ENCODE measurements at places on chromosomes 7 and 10. TPM values are rescaled to one million over a fixed set of nuclear protein-coding genes. Genes with fewer than 3 reads are reported as not detected.

- no peak for DNase-seq
Observed at GRCh38 chr10:93096901-93097300, 23.2 kb downstream of the CYP26A1 start.

GRCh38 chr7:69166979-69167516 is 431.2 kb upstream of the AUTS2 start:
- no peak for DNase-seq

DNA sequence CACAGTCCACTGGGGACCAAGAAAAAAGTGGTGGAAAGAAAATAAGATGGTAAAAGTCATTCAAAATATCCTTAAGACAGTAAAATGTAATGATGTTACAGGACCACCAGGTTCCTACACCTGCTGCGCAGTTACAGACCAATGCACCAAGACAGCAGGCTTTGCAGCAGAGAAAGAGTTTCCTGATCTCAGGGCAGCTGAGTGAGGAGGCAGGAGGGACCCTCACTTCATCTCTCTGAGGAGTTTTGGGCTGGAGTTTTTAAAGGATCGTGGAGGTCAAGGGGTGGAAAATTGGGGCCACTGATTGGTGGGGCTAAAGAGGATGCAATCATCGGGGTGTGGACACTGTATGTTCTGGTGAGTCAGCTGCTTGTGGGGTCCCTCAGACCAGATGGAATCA is 100.0 kb downstream of the BMS1 start:
- DNase-seq, result no peak

DNA sequence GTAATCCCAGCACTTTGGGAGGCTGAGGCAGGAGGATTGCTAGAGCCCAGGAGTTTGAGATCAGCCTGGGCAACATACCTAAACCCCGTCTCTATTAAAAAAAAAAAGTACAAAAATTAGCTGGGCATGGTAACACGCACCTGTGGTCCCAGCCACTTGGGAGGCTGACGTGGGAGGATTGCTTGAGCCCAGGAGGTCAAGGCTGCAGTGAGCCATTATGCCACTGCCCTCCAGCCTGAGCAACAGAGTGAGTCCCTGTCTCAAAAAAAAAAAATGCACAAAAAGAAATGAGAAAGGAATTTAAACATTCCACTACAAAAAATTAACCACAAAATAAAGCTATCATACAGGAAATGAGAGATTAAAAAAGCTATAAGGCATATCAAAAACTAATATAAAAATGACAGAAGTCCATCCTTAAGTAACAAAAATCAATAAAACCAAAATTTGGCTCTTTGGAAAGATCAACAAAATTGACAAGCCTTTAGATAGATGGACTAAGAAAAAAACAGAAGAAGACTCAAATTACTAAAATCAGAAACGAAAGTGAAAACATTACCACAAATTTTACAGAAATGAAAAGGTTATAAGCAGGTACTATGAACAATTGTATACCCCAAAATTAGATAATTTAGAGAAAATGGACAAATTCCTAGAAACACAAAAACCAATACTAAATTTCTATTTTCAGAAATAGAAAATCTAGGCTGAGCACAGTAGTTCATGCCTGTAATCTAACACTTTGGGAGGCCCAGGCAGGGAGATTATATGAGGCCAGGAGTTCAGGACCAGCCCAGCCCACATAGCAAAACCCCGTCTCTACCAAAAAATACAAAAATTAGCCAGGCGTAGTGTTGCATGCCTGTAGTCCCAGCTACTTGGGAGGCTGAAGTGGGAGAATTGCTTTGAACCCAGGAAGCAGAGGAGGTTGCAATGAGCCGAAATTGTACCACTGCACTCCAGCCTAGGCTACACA is 42.4 kb upstream of the NANOS1 start:
- no peak for DNase-seq

DNA sequence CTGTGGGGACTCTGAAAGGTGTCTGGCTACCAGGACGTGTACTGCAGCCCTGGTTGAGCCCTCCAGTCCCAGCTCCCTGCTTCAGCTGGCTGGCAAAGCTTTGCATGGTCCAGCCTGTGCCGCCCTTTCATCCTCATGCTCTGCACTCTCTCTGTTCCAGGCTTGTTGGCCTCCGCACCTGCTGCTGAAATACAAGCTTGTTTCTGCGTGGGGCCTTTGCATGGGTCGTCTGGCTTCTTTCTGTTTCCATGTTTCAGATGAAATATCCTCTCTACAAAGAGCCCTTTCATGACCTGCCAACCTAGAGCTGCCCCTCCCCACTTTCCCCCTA is 45.9 kb downstream of the TSPAN15 start:
- DNase-seq, result no peak

DNA sequence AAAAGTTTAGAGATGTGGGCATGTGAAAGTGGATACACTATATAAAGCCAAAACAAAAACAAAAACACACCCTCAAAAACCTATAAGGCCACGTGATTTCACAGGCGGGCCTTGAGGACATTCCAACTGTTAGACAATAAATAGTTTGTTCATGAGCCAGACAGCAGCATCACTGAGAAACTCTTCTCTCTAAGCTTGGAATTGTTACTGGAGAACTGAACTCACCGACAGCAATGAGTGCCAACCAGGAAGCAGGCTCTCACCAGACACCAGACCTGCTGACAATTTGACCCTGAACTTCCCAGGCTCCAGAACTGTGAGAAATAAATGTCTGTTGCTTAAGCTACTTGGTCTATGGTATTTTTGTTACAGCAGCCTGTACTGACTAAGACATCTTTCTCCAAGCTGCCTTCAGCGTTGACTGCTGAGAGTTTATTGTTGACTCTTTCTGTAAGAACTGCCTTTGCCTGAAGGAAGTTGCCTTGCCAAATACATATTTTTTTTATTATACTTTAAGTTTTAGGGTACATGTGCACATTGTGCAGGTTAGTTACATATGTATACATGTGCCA is 107.5 kb downstream of the EPDR1 start:
- DNase-seq, result no peak

DNA sequence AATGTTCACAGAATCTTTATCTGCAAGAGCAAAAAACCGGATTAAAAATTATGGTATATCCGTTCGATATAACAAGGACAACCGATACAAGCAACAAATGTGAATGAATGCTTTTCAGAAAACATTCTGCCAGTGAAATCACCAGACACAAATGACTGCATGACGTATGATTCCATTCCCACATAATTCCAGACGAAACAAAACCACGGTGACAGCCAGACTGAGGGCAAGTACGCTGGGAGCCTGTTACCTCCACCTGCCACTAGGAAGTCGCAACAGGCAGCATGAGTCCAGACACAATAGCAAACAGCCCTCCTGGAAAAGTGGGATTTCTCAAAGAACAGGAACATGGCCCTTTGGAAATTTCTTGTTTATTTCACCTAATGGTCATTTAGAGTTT is 41.7 kb downstream of the MAD1L1 start:
- DNase-seq, result no peak

DNA sequence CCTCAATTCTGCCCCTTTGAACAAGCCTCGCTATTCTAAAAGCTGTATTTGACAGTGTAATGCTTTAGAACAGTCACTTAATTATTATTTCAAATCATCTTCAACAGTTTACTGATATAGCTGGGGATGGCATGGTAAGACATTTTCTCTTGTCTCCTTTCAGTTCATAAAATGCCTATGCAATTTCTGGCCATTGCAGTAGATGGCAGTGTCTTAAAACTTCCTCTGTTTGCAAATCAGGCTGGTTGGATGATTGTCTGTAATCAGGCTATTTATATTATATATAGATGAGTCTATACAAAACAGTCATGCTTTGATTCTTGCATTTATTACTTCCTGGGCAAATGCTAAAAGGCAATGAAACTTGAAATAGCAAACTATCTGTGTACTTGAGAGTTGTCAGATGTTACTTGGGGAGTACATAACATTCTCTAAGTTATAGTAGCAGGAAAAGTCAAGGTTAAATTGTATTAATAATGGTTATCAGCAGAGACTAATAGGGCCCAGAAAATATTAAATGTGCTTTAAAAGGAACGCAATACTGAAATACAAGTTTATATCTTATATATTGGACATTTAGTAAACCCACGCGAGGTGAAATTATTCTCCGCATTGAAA is 55.5 kb upstream of the LHFPL3 start:
- DNase-seq, result peak; percentile 36

DNA sequence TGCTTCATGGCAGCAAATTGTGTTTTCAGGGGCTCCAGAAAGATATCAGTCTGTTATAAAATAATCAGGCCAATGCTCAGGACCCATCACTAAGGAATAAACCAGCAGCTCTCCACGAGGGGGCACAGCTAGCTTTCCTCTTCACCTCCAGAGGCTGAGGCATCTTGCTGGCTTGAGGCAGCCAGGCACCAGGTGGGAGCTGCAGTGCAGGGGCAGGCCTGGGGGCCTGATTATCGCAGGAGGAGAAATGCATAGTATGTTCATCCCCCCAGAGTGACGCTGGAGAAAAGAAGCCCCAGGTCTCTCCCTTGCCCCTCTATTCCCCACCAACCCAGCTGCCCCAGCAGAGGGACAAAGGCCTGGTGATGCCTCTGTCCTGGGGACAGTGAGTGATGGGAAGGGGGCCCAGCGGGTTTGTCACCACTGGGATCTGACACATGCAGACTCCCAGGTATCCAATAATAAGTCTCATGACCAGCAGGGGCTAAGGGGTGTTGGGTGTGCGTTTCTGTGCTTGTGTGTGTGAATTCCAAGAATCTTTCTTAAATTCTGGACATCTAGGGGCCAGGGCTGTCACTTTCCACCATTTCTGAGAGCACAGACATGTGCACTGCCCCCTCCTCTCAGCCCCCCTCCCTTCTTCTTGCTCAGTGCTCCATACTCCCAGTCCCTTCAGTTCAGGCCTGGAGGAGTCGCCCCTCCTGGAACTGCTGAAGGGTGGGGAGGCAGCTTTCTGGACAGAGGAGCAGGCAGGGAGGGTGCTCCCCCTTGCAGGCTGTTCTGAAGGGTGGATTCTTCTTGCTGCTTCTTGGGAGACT is 128.1 kb upstream of the FAM20C start:
- DNase-seq, result peak; percentile 18

DNA sequence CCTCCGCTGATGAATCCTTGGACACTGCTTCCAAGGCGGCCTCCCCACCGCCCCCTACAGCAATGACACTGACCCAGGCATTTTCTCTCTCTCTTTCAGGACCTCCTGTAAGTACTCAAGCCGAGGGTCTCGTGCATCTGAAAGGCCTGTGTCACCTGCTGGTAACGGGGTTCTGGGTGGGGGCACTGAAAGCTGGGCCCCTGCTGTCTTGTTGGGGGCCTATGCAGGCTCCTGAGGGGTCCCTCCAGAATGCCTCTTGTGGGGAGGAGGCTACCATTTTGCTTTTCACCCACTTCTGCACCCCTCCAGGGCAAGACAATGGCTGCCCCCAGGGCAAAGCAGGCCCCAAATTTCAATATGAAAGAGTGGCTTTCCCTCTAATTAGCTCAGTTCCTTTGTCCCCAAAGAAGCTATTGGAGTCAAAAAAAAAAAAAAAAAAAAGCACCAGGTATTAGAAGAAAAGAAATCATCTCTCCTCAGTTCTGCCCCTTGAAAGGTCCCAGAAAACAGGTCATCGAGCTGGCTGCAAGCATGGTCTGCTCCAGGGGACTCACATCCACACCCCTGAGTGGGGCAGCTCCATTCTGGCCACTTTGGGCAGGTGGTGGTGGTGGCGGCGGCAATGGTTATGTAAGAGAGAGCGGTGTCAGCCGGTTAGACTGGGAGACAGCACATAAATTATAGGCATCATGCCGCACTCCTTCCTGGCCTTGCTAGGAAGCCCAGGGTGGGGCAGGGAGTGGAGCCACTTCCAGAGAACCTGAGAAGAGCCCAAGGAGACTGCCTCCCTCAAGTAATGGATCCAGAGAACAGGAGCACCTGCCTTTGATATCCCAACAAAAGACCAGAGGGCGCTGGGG is 66.2 kb downstream of the COL13A1 start:
- DNase-seq, result no peak

DNA sequence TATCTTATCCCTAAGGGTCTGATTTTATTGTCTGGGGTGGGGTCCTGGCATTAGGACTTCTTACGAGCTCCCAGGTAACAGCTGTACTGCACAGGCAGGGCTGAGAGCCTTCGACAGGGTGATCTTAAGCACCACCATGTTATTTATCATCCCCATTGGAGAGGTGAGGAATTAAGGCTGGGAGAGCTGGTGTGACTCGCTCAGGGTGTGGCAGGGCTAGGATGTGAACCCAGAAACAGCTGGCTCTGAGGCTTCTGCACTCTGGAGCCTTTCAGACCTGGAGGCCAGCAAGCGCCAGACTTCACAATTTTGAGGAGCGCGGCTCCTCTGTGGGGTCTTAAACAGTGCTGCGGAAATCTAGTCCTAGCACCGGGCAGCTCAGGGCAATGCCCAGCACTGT is 27.4 kb upstream of the NDST2 start:
- no peak for DNase-seq

- no peak for DNase-seq
Observed at GRCh38 chr7:119996634-119997033, 276.3 kb upstream of the KCND2 start.

DNA sequence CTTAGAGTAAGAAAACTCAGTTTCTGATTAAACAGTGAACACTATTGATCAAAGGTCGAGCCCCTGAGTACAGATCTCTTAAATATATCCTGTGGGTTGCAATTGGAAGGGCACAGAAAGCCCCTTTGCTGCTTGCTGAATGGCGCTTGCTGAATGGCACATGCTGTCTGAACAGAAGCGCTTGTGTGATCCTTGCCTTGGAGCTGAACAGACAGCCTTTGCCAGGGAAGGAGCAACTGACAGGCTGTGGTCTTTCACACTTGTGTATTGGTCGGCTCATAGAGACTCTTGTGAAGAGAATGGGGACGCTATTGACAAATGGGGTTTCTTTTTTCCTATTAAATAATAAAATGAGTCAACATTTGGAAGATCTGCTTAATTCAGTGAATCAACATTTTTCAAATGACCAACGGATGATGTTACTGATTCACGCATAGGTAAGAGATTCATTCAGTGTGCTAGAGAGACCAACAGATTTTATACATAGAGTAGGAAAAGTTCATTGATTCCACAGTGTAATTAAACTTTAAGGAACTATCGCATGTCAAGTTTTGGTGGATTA is 99.4 kb upstream of the TNS3 start:
- no peak for DNase-seq

GRCh38 chr7:92119213-92119759 is 15.0 kb downstream of the CYP51A1 start:
- no peak for DNase-seq

- no peak for DNase-seq
Observed at GRCh38 chr10:32103721-32104120, 47.5 kb upstream of the KIF5B start.

DNA sequence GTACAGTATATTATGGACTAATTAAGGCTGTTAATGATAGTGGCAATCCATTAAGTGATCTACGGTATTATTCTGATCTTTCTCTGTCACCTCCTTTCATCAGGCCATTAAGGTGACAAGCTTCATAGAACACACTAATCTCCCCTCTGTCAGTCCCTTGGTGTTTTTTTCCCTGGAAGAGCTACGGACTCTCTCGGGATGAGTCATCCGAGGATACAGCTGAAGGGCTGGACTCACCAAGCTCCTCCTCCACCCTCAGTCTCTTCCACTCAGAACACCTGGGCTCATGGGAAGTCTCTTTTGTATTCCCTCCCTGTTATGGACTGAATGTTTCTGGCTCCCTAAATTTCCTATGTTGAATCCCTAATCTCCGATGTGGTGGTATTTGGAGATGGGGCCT is 69.8 kb upstream of the PLXNA4 start:
- no peak for DNase-seq

GRCh38 chr7:99485094-99485493 is 12.4 kb downstream of the ZNF789 start:
- DNase-seq, result no peak

Gene COL13A1
- total RNA-seq, result not detected

Gene NEBL
- not detected for total RNA-seq

Gene OR2A5
- not detected for total RNA-seq

Gene KLLN
- total RNA-seq, result 0.39 TPM

Gene ARHGEF35
- 0.18 TPM for total RNA-seq

Gene NOS3
- total RNA-seq, result 4.8 TPM

Gene SEMA4G
- total RNA-seq, result 46.2 TPM

Gene NAT16
- not detected for total RNA-seq

Measured in HepG2 (cell line).